ENCODE measurements at places on chromosomes 3 and 15.

DNA sequence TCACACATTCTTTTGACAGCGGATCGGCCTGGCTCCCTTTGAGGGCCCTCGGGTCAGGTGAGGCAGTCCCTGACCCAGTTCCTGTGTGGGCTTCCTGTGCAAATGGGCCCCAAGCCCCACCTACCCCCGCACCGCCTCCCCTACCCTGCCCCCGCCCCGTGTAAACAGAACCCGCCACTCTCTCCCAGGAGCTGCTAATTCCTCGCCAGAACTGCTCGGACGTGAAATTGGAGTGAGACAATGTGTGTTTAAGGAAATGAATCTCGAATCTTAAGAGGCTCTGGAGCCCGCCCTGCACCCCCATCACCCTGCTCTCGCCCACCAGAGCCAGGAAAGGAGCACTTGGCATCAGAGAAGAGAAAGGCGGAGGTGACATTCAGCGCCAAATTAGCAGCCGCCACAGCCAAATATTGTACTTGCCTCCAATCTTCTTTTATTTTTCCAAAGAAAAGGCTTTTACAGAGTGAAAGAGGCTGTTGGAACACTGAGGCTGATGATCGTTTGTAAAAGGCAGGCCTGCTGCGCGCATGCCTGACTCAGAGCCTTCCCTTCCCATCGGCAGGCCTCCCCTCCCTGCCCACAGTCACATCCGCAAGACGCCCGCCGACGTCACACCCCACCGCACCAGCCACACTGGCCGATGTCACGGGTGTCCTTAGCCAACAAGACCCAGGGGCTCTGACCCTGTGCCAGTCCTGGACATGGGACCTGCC is 53.1 kb downstream of the CACNA2D2 start:
- DNase-seq, result peak; percentile 25

GRCh38 chr3:194315965-194316361 is 35.2 kb downstream of the CPN2 start:
- no peak for DNase-seq

DNA sequence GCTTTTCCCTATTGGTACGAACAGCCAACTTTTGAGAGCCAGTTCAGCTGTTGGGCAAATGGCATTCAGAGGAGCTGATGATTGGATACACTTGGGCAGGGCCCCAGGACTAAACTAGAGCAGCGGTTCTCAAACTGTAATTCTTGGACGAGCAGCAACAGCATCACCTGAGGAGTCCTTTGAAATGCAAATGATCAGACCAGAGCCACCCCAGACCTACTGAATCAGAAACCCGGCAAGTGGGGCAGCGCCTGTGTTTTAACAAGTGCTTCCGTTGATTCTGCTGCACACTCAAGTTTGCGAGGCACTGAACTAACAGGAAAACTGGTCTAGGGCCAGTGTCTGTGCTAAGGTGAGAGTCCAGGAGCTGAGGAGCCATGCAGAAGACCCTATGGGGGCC is 239.7 kb downstream of the UACA start:
- no peak for DNase-seq

DNA sequence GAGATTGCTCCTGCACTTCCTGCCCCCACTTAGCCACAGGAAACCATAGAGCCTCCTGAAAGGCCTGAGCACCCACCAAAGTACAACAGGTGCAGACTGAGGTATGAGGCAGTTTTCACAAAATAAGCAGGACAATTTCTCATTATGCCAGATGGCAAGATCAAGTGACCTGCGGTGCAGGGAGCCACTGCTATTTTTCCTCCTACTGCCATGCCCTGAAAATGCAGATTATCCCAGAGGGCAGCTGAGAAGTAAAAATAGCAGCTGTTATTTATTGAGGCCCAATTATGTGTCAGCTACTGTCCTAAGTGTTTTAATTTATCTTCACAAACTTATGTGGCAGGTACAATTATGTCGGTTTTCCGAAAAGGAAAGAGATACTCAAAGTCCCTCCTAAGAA is 209.5 kb upstream of the ST8SIA2 start:
- DNase-seq, result no peak

GRCh38 chr3:168048414-168049330 is 47.1 kb downstream of the GOLIM4 start:
- no peak for DNase-seq

GRCh38 chr3:52851348-52851747 is 16.5 kb upstream of the MUSTN1 start:
- no peak for DNase-seq

- no peak for DNase-seq
Observed at GRCh38 chr3:112672716-112673541, 32.0 kb upstream of the CCDC80 start.

DNA sequence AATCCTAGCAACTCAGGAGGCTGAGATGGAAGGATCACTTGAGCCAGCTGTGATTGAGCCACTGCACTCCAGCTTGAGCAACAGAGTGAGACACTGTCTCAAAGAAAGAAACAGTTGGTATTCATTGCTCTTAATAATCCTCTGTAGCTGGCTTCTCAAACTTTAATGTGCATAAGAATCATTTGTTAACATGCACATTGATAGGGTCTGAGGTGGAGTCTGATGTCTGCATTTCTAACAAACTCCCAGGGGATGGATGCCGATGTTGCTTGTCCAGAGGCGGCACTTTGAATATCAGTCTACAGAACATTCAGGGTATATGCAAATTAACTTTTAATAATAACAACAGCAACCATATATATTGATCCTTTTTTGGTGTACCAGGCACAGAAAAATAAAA is 39.9 kb downstream of the NKIRAS1 start:
- no peak for DNase-seq

- no peak for DNase-seq
Observed at GRCh38 chr3:197511130-197511529, 44.6 kb downstream of the BDH1 start.

GRCh38 chr15:46713045-46713444 is 1004.3 kb upstream of the SEMA6D start:
- no peak for DNase-seq

- no peak for DNase-seq
Observed at GRCh38 chr3:47877290-47877689, 74.4 kb downstream of the DHX30 start.

GRCh38 chr3:187165144-187165543 is 25.8 kb upstream of the RPL39L start:
- peak; percentile 4 for DNase-seq

DNA sequence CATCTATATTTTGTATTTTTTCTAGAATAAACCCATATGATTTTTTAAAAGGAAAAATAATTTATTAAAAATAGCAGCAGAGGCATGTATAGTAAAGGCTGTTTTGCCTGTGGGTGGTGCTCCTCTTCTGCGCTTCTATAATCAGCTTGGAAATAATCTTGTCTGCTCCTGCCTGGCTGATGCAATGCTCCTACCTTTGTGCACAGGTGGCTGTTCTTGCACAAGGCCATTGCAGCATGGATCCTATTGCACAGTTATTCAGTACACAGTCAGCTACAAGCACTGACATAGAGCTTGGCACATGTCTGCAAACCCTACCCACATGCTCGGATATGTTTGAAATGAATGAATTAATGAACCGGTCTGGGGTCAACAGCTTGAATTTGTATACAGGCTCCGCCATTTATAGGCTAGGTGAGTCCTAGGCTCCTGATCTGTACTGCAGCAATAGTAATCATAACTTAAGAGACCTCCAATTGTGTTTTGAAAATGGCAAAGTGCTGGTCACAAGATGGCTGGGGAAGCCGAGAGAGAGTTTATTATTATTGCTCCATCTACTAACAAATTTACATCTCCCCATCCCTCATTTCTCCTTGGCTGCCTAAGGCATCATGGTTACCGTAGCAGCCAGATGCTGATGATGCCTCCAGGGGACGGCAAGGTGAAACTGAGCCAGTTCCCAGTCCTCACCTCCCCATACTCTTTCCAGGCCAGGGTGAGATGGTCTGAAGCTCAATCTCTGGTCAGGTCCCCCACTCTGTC is 532 bp upstream of the RTP1 start:
- no peak for DNase-seq

DNA sequence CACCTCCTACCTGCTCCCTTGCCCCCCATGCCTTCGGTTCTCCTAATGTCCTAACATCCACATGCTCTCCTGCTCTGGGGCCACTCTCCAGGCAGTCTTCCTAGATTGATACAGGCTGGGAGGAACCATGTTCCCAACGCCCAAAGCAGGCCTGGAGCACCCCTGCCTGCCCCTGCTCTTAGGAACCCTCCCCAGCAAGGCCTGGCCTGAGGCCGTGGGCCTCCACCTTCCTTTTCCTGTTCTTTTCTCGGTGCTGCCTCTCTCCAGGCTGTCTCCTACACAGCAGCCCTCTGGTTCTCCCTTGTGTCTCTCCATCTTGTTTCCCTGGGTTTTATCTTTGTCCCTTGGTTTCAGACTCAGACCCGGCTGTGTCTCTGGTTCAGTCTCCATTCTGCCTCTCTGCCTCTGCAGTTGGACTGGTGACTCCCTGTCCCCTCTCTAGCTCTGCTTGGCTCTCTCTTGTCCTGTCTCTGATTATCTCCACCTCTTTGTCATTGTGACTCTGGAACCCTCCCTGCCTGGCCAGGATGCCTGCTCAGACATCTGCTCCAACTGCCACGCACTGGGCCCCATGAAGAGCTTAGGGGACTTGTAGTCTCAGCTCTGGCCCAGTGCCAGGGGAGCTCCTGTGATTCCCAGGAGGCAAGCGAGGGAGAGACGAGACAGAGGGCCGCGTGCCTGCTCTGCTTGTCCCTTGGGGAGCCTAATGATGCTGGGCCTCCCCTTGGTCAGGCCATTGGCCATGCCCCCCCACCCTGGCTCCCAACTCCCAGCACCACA is 26.0 kb upstream of the RPL29 start:
- DNase-seq, result no peak

- no peak for DNase-seq
Observed at GRCh38 chr15:32979710-32980109, 214.8 kb downstream of the FMN1 start.

- no peak for DNase-seq
Observed at GRCh38 chr3:1227111-1227510, 134.3 kb downstream of the CNTN6 start.

DNA sequence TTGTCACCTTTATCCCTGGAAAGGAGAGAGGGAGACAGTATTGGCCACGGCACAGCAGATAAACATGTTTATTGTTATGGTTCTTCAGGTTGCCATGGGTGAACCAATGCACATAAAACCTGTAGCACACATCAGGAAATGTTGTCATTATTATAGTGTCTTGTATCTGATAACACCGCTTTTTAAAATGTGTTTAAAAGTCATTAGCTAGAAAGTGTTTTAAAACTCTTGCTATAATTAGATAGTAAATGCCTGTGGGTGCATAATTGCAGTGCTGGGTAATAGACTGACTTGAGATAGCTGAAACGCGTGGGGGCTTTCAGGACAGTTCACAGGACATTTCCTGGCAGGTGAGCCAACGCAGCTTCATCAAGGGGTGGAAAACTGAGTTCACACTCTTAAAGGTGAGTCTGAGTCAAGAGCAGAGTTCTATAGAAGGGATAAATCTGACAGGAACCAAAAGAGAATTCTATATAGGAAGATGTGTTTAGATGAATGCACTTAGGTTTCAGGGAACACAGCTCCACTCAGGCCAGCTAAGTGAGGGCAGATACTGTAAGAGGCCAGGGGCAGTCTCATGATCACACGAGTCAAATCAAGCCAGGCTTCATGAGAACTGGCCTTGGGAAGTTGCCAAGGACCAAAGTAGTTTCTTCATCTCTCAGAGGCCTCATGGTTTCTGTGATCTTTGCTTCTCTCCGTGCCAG is 35.6 kb upstream of the PPP4R2 start:
- no peak for DNase-seq

GRCh38 chr3:179404307-179404706 is 47.0 kb downstream of the GNB4 start:
- no peak for DNase-seq

DNA sequence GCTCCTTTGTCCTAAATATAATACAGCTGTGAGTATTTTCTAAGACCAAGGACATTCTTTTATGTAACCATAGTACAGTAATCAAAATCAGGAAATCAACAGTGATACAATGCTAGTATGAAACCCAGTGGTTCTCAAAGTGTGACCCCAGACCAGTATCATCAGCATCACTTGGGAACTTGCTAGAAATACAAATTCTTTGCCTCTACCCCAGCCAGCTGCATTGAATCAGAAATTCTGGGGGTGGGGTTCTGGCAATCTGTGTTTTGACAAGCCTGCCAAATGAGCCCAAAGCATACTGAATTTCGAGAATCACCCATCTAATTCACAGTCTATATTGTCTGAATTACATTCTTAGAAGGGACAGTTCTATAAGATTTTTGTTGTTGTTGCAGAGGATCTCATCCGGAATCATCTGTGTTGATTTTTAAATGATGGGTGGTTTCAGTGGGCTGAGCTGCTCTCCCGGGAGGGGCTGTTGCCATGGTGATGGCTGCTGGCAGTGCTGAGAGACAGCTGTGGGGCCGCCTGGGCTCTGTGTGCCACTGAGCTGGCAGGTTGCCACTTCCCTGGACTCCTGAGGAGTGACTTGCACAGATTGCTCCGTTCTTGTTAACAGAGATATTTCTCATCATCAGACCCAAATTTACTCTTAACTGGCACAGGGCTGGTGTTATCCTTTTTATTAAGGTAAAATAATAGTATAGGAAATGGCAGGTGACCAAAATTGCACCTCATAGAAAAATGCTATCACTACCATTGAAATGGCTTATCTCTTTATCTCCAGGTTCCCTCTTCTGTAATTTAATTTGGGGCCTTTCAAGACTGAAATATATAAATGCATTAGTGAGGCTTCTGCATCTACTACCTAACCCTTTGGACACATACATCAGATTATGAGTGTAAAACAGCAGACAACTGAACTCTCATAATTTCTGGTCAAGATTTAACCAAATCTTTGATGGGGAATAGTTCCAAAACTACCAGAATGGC is 56.5 kb downstream of the NEK11 start:
- no peak for DNase-seq

DNA sequence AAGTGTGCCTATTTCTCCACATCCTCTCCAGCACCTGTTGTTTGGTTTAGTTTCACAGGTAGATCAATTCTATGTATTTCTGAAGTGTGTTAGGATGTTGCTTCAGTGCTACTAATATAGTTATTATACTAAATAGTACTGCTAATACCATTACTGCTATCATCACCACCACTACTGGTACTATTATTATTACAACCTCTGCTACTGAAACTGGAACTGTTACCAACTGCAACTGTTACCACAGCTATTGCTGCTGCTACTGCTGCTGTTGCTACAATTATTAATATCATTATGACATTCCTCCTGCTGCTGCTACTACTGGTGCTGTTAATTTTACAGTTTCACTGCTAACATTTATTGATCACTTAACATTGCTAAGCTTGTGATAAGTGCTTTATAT is 8.3 kb upstream of the LMOD3 start:
- no peak for DNase-seq
